ENCODE measurements at places on chromosomes 1 and 21. TPM values are rescaled to one million over a fixed set of nuclear protein-coding genes. Genes with fewer than 3 reads are reported as not detected.

FCRL2 gene
- total RNA-seq, result not detected

FNDC10 gene
- total RNA-seq, result 0.58 TPM

GRCh38 chr1:210531475-210532222 is 202.9 kb downstream of the HHAT start:
- no peak for DNase-seq

GRCh38 chr1:31181515-31182343 is 58.0 kb downstream of the NKAIN1 start:
- peak; percentile 53 for DNase-seq

DNA sequence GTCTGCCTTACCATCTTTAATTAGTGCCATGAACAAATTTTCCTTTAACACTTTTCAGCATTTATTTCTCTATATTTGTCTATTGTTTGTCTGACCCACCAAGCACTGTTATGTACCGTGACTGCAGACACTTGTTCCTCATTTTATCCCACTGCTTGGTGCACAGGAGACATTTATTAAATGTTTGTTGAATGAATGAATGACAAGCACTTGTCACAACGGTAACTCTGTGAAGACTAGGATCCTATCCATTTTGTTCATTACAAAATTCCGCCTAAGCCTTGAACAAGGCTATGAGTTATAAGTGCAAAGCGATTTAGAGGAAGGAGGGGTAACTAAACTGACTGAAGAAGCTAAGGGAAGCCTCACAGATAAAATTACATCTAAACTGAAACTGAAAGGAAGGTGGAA is 379 bp upstream of the STRIP1 start:
- DNase-seq, result no peak

- peak; percentile 77 for DNase-seq
These were observed 1.1 kb upstream of the CIART start for GRCh38 chr1:150281221-150281757.

SYCP1 gene
- not detected for total RNA-seq

MYOCOS gene
- not detected for total RNA-seq

DNA sequence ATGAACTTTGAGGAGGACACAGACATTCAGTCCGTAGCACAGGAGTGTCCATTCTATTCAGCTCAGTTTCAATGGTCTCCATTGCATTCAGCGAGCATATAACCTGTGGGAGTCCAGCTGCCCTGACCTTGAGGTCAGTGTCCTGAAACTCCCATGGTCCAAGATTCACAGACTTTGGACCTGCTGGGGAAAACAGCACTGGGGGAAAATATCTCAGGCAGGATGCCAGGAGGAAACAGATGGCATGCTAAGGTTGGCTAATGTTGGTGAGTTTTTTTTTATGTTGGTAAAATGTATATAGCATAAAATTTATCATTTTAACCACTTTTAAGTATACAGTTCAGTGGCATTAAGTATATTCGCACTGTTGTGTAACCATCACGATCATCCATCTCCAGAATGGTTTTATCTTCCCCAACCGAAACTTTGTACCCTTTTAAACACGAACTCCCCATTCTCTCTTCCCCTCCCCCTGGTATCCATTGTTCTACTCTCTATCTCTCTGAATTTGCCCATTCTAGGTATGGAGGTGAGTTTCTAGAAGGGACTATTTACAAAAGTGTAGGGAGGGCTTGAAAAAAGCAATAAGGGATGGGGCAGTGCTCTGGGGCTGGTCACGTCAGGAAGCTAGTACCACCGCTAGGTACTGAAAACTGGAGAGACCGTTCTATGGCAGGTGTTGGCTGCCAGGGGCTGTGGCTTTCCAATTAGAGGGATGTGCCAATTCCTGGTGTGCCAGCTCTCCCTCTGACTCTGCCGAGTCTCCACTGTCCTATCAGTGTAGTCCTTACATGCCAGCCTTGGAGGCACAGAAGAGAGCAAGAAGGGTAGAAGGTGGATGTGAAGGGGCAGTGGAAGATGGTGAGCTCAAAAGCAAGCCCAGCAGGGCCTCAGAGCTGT is 85.3 kb downstream of the FOXD2 start:
- peak; percentile 84 for DNase-seq

DNA sequence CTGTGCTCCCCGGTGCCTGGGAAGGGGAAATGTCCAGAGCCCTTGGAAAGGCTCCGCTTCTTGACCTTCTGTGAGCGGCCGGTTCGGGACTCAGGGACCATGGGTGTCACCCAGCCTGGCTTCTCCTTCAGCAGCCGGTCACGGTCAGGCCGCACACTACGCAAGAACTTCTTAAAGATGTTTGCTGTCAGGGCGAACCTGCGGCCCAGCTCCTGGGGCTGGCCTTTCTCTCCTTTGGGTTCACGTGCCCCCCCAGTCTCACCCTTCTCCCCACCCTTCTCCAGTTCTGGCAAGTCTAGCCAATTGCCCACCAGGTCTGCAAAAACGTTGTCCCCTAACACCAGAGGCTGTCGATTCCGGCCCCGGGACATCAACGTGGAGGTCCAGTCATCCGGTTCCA is 12.1 kb downstream of the INKA2 start:
- DNase-seq, result peak; percentile 31

CYP4A11 gene
- 501 TPM for total RNA-seq

SLFNL1 gene
- total RNA-seq, result not detected

- DNase-seq, result no peak
These were observed 6.0 kb upstream of the MYOG start for GRCh38 chr1:203091761-203092330.

GRCh38 chr1:94926126-94926914 is 590 bp downstream of the CNN3 start:
- peak; percentile 70 for DNase-seq

DNA sequence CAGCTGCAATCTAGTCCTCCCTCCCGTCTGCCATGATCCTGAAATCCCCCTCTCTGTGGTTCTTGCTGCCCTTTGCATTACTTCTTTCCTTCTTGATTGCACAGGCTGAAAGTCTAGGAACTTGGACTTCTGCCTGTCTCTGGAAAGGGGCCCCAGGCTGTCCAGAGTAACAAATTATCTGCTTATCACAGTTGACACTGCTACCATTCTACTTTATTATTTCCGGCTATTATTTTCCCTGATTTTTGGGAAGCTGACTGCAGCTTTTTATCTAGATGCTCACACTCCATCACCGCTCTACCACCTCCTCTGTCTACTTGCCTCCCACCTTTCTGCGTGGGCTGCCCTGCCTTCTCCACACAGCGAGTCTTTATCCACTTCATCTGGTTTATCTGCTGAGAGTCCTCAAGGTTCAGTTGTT is 202.1 kb upstream of the PLXNA2 start:
- no peak for DNase-seq

- no peak for DNase-seq
These were observed 142.2 kb downstream of the PAPPA2 start for GRCh38 chr1:176605176-176605575.

IL10RB gene
- 12.3 TPM for total RNA-seq
